ENCODE measurements at places on chromosomes 6 and 20. TPM values are rescaled to one million over a fixed set of nuclear protein-coding genes. Genes with fewer than 3 reads are reported as not detected.

DNA sequence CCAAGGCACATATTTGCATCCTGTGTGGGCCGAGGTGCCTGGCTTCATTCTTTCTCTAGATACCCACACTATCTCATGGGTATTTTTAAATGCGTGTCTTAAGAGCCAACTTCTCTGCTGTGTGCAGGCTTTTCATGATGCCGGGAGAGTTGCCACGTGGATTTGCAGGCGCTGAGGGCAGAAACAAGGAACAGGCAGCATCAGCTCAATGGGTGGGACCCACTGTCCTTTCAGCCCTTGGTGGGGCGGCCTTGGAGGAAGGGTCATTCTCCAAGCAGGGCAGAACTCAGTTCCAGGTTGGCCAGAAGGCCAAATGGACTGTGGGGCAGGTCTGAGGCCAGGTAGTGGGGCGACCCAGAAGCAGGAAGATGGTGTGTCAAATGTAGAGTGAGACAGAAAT, 84.7 kb downstream of the PHACTR3 start:
- no peak for DNase-seq

DNA sequence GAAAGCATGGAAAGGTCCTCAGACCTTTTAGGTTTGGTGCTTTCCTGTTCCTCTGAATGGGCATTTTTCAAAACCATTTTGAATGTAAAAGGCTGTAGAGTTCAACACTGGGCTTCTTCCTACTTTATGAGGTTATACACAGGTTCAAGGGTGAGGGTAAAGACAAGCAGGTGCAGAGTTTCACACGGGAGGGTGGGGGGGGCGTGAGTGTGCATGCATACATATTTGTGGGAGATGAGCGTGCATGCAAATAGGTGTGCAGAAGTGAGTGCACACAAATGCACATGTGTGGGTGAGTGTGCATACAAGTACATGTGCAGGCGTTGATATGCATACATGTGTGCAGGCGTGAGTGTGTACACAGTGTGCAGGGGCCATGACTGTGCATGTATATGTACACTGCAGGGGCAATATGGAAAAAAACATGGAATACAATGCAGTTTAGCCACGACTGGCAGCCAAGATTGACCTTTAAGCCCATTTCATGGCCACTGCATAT, 183.1 kb downstream of the GMPR start:
- no peak for DNase-seq

- no peak for DNase-seq
Measured at GRCh38 chr6:113707194-113707593, 150.0 kb upstream of the MARCKS start.

DNA sequence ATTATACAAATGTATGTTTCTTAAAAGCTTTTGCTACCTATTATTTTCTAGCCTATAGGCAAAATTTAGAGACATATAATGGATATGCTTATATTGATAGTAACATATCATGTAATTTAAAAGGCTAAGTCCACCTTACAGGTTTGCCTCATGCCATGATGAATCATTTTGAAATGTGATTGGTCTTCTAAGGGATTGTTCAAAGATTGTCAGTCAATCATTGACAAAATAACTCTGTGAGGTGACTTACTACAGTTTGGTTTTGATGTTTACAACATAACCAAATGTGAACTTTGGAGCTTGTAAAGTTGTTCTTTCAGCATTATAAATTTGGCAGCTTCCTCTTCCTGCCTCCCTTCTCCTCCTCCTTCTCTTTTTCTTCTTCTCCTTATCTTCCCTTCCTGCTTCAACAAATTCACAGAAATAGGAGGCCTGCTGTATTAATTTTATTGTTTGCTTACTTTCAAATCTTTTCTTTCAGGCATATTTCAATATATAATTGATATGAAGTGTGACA, 39.7 kb upstream of the ZFP64 start:
- DNase-seq: no peak

SCGN gene
- total RNA-seq: not detected

DNA sequence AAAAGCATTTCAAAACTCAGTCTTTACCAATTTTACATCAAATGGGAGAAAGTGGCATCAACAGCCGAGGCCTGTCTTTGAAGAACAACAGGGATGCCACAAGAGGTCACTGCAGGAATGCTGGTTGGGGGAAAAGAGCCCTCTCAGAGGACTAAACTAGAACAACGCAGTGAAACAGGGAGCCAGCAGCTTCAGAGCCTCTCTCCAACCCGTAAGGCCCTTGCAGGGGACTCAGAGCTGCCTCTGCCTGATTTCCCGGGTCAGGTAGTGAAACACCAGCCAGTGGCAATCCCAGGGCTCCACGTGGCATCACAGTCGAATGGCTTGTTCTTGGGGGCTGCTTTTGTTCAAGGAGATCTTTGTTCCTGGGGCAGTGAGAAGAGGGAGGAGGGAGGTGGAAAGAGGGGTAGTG, 55.0 kb upstream of the KCNK16 start:
- no peak for DNase-seq

- no peak for DNase-seq
Measured at GRCh38 chr6:168032005-168032760, 34.7 kb downstream of the KIF25 start.

- no peak for DNase-seq
Measured at GRCh38 chr6:31065556-31065955, 46.8 kb downstream of the C6orf15 start.

SLC22A1 gene
- 2.3 TPM for total RNA-seq

GRCh38 chr6:119224095-119224701, 125.4 kb downstream of the MAN1A1 start:
- DNase-seq: no peak

BTN1A1 gene
- not detected for total RNA-seq

DNA sequence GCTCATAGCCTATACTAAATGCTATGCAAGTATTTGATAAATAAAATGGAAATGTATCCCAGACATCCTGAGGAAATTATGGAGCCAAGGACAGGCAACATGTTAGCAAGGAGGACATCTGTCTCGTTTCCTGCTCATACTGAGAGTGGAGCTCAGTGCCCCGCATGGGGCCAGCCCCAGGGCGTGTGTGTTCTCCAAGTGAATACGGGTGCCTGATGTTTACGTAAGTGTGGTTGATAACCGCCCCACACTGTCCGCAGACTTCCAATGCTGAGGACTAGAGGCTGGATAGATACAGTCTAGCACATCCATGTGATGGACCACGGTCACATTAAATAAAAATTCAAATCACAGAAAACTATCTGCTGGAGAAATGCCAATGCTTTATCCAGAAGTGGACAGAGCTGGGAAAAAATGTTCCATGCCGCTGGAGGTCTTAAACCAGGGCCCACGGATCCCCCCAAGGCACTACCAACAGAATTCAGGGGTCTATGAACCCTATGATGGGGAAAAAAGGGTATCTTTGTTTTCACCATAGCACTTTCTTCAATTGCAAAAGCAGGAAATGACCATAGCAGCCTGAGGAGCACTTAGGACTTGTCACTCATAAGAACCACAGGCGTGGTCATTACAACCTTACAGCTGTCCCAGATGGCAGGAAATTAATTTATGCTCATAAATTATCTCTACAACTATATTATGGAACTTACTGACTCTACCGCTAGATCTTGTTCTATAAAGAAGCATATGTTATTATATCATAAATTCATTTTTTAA, 24.9 kb downstream of the TGM2 start:
- DNase-seq: no peak

GRCh38 chr6:30013291-30013922, 47.7 kb upstream of the POLR1H start:
- DNase-seq: no peak

DNA sequence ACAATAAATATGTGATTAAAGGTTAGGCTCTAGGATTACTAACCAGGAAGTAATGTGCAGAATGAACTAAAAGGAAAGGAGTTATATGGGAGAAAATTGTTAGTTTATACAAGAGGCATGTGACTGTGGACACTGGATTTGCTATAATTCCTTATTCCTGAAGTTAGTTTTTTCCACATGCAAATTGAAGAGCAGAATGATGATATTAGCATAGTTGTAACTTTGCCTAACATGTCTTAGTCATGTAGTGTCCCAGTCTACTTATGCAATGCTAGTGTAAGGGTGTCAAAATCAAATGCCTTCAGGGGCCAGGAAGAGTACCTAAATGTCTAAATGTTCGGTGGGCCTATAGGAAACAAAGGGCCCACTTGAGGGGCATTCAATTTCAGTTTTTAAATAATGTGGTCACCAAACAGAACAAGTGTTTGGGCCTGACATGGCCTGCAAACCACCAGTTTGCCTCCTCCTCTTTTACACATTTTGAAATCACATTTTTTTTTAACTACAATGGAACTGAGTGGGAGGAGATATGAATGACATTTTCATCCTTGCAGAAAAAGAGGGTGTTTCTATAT, 28.0 kb upstream of the CEP85L start:
- no peak for DNase-seq

DNA sequence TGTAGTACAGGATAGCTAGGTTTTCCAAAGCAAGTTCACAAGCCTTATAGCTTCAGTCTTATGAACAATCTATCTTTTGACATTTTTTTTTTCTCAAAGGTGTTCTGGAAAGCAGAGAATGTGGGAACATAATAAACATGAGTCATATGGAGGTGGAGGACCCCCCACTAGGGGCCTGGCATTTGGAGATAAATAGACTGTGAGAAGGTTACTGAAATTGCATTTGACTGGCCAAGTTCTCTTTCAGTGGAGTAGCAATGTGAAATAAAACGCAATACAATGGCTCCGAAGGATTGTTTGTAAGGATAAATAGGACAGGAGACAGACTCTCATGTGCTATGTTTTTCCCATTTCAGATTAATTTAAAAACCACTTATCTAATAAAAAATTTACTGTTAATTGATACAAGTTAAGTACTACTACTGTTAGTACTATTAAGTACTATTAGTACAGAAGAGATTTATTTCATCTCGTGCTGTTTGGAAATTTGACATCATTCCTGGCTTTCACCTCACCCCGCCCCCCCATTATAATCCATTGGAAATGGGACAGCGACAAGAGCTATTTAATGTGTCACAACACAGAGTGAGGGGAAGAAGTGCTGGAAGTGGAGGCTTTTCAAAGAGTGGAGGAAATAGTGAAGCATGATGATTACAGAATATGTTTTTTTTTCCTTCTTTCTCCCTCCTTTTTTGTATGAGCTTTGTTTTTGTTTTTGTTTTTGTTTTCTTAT, 122.6 kb upstream of the ID4 start:
- DNase-seq: no peak

OOEP gene
- total RNA-seq: not detected

DNA sequence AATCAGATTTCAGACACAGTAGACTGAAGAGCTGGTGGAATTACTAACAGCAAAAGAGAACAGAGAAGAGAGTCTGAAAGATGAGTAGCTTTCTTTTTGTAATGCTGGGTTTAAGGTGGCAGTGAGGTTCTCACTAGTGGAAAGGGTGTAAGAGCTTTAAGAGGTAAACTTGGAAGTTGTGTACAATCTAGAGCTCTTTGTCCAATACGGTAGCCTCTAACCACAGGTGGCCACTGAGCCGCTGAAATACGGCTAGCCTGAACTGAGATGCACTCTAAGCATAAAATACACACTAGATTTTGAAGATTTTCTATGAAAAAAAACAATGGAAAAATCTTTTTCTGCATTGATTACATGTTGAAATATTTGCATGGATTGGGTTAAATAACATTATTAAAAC, 4.0 kb downstream of the ELOVL2 start:
- no peak for DNase-seq

DNA sequence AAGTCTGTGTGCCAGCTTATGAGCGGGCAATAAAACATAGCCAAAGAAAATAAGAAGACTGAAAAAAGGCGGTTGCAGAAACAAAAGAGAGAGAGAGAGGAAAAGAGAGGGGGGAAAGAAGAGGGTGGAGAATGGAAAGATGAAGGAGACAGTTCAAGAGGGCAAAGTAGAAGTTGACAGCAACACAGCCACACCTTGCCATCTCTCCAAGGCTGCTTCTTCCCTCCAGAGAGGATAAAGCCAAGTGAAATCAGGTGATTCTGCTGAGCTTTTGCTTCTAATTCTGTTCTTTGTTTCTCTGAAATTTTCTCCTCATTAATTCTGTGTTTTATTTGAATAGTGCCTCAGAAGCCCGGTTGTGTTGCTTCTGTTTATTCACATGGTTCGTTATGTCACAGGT, 48.5 kb downstream of the PTPRK start:
- DNase-seq: no peak

DNA sequence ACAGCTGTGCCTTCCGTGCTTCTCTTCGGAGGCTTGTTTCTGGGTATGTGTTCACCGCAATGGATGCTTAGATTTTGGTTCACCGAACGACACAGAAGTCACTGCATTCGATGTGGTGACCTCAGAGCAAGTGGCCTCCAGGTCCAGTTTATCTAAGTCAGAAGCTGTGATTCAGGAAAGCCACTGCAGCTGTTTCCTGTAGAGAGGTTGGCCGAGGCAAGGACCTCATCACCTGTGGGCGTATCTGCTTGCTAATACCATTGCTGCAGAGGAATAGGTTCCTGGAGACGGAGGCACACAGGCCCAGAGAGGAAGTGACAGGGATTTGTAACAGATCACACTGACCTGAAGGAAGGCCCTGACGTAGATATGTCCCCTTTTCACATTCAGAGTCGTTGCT, 82.7 kb downstream of the FARS2 start:
- DNase-seq: no peak

DNA sequence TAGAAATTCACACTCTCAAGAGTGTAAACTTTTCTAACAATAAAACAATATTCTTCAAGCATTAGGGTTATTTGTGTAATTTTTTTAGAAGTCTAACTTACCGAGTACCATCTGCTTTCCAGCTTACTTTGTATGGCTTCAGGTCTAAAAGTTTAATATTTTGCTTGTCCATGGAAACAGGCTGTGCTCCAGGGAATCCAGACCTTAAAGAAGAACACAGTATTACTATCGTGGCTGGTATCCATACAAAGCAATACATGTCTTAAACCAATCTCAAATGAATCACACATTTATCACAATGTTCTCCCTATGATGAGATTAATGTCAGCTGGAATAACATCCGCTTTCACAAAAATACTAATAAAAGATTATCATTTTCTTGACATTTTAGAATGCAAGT, 73.0 kb downstream of the RNGTT start:
- no peak for DNase-seq

PAK5 gene
- total RNA-seq: not detected

GRCh38 chr20:63133481-63134091, 82.3 kb downstream of the YTHDF1 start:
- no peak for DNase-seq

GRCh38 chr6:31899215-31899614, 1.7 kb upstream of the EHMT2 start:
- DNase-seq: no peak

SULF2 gene
- total RNA-seq: 1.7 TPM

DNA sequence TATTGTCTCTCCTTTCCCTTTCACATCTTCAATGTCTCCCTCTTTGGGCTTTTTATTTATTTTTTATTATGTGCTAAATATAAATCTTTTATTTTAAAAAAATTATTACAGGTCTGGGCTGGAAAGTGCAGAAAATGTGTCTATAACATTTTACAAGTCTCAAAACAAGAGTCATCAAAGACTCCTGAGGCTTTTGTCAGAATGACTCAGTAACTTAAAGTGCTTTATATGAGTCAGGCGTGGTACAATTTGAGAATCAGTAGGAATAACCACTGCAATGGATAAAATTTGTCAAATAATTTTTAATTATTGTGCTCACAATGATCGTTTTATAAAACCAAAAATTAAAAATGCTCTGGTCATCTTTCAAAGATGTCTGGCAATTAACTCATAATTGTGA, 193.9 kb downstream of the MMUT start:
- DNase-seq: no peak

SLC22A3 gene
- 0.18 TPM for total RNA-seq

NRSN1 gene
- not detected for total RNA-seq

Data from T-cell (primary cell).